ENCODE measurements at places on chromosomes 7 and 10.

- DNase-seq: peak; percentile 69
These were observed 131.1 kb upstream of the CDK1 start for GRCh38 chr10:60646966-60647796.

- DNase-seq: no peak
These were observed 166.9 kb downstream of the RNF216 start for GRCh38 chr7:5614600-5614999.

GRCh38 chr10:71267508-71268240, 51.4 kb upstream of the SLC29A3 start:
- DNase-seq: no peak

DNA sequence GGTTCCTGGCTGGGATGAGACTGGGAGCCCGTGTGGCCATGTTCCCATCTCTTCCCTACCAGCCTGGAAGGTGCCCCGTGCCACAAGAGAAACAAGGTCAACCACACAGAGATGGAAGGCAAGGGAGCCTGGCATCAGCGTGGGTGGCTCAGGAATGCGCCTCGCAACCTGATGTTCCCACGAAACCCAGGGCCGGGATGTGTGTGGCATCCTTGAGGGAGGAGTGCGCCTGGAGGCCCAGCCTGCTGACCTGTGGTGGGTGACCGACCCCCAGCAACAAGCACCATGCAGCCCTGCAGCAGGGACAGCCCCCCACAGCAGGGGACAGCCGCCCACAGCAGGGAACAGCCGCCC, 267.2 kb downstream of the ELFN1 start:
- no peak for DNase-seq

DNA sequence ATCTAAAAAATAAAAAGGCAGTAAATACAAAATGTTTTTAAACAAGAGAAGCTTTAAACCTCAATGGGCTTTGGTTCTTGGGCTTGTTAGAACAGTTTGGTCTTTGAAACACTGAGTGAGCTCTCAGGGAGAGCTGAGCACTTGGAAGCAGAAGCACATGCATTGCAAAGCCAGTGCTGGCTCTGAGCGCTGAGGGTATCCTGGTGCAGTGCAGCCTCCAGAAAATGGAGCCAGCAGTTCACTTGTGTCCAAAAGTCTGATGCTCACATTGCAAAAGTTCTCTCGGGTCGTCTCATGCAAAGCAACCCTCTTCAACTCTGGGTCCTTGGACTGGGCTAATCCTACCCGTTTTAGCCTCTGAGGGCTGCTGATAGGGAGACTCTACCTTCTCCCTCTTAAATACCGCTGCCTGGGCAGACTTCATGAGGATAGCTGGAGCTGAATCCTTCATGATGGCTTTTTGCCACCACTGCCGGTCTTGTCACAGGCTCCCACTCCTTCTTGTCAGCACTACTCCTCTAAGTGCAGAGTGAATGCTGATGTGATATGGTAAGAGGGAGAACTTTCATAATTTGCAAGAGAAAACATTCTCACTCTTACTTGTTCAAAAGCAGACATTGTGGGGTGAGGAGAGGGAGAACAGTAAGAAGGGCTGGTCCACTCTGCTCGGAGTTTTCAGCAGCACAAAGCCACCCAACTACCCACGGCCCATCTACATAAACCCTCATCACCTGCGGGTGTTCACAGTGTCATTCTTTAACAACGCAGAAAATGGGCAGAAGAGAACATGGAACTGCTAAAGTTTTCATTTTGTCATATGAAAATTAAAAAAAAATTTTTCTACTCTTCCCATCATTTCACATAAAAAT, 42.2 kb upstream of the BMPER start:
- DNase-seq: no peak

GRCh38 chr10:124293616-124294449, 124.9 kb downstream of the OAT start:
- DNase-seq: no peak

GRCh38 chr10:64358907-64359306, 837.7 kb downstream of the REEP3 start:
- no peak for DNase-seq

- no peak for DNase-seq
These were observed 33.1 kb downstream of the SEMA3C start for GRCh38 chr7:80885757-80886156.

DNA sequence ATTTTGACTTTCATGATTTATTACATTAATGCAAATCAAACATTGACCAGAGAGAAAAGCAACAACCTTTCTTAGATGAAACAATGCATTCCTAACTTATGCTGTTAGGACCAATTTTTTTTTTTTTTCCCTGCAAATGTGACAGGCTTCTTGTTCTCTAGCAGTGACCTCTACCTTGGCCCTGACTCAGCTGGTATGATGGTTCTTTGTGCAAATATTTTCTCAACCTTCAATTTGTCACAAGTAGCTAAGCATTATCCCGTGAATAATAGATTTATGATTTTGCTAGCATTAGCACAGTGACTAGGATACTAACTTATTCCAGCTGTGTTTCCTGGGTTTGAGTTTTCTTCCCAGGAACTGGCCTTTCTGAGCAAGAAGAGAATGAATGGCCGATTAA, 64.9 kb downstream of the PPP1R9A start:
- DNase-seq: no peak

DNA sequence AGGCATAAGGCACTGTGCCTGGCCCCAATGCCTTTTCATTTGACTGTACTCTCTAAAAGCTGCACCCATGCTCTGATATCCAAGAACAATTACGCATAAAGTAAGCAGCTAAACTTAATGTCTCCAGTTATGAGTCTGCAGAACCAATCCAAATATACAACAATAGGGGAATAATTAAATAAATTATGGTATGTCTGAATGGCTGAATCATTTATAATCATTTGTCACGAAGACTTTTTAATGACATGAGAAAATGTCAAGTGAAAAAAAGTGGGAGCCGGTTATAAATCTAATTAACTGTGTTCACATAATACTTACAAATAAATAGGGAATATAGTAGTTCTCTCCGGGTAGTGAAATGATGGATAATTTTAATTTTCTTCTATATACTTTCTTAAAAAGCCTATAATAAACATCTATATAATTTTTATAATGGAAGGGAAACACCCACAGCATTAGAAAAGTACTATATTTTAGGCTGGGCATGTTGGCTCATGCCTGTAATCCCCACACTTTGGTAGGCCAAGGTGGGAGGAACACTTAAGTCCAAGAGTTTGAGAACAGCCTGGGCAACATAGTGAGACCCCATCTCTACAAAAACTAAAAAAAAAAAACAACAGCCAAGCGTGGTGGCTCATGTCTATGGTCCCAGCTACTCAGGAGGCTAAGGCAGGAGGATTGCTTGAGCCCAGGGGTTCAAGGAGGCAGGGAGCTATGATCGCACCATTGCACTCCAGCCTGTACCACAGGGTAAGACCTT, 14.2 kb downstream of the SLC37A3 start:
- no peak for DNase-seq

DNA sequence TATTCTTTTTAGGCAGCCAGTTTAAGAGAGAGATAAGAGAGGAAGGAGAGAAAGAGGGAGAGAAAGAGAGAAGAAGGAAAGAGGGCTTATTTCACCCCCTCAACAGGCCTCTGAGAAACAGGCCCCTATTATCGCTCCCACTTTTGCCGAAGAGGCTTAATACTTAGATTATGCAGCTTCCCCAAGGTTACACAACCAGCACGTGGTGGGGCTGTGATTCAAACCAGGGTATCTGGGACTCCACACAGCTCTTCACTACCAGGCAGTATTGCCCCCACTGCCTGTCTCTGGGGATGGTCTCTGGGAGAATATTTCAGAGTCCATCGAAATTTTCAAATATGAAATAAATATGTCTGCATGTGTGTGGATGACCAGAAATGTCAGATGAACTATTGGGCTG, 3.0 kb downstream of the GIMAP1 start:
- no peak for DNase-seq

GRCh38 chr10:9068003-9068402, 1013.5 kb downstream of the GATA3 start:
- no peak for DNase-seq

- DNase-seq: no peak
These were observed 24.1 kb downstream of the GET4 start for GRCh38 chr7:900331-901040.

DNA sequence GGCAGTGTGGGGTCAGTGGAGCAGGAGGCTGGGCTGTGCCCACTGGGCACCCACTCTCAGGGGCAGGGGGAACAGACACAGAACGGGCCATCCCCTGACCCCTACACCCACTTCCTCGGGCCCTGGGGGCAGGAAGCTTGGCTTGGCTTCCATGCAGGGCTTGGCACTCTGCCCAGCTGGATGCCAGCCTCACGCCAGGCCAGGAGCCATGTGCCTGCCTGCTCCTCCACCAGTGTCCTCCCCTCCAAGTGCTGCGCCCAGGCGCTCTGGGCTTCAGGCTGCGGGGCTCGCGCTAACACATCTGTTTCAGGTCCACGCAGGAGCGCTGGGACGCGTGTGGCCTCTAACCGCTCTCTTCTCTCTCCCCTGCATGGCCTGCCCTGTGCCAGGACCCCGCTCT, 12.7 kb downstream of the LDB3 start:
- DNase-seq: no peak

- DNase-seq: no peak
These were observed 1.8 kb downstream of the CCM2 start for GRCh38 chr7:45001826-45002225.

GRCh38 chr7:5276611-5277010, 6.1 kb upstream of the SLC29A4 start:
- DNase-seq: no peak

DNA sequence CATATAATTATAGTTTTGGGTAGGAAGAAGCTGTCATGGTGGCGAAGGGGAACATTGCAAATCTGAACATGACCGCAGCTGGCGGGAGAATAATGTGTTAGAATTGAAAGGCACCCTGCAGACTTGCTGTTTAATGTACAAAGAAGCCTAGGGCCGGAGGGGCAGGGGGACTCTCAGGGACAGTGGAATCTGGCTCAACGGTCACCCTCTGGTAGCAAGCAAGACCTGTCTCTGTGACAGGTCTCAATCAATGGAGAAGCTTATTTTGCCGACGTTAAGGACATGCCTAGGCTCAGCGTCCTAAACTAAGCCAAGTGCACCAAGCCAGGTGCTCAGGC, 177.3 kb downstream of the NSUN6 start:
- DNase-seq: no peak

GRCh38 chr7:128098629-128099028, 67.4 kb upstream of the LRRC4 start:
- DNase-seq: no peak

GRCh38 chr10:77236700-77237099, 400.9 kb downstream of the KCNMA1 start:
- DNase-seq: peak; percentile 79

All from IMR-90 (cell line).